ENCODE measurements at places on chromosomes 5 and 9.

DNA sequence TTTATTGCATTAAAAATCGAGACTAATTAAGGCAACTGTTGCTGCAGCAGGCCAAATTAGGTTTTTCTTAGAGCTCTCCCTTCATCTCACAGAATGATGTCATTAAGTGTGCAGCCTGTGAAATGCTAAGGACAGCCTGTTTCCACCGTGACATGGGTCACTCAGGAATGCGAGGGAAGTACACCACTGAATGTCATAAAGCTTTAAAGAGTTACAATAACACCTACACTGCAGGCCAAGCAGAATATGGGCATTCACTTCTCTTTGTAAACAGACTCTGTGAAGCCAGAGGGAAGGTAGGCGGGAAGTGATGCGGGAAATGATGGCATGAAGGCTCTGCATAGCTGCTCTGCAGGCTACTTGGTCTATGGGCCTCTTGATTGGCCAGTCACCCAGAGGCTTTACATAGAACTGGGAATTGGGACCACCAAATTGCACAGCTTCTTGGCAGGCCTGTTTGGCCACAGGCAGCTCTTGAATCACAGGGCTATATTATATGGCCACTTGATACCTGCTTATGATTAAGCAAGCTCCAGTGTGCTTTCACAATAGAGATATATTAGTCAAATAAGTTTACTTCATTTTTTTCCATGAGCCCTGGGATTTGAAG lies 28.4 kb upstream of the AOPEP start:
- DNase-seq, result no peak

GRCh38 chr5:168304349-168304748 lies 12.9 kb downstream of the WWC1 start:
- no peak for DNase-seq

GRCh38 chr5:125200866-125201373 lies 454.5 kb upstream of the ZNF608 start:
- DNase-seq, result no peak

GRCh38 chr9:1916095-1916494 lies 99.1 kb upstream of the SMARCA2 start:
- no peak for DNase-seq

GRCh38 chr5:81552852-81553566 lies 159.1 kb upstream of the ACOT12 start:
- no peak for DNase-seq

DNA sequence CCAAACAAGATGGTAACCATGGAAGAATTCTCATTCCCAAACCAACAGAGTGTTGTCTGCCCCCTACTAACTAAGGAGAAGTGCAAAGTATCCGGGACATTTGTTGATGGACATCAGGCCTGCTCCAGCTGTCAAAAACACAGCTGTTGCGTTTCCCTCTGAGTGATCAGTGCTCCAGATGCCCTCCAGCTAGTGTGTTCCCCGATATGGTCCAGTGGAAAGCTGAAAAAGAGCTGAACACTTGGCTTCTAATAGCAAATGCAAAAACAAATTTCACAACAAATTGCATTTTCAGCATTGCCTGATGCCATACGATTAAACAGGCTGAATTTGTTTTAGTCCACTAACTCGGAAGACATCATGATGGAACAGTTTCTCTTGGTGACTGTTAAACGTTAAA lies 1398.7 kb downstream of the PTPRD start:
- DNase-seq, result no peak

DNA sequence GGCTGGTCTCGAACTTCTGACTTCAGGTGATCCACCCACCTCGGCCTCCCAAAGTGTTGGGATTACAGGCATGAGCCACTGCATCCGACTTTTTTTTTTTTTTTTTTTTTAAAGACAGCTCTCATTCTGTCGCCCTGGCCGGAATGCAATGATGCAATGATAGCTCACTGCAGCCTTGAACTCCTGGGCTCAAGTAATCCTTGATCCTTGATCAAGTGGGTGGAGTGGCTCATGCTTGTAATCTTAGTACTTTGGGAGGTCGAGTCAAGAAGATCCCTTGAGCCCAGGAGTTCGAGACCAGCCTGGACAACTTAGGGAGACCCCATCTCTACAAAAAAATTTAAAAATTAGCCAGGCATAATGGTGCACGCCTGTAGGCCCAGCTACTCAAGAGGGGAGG lies 8.1 kb downstream of the SEC24A start:
- DNase-seq, result no peak

- DNase-seq, result no peak
These were observed 1068.6 kb downstream of the TAF11L14 start for GRCh38 chr5:18702821-18703220.

GRCh38 chr9:24518545-24518944 lies 27.2 kb downstream of the IZUMO3 start:
- DNase-seq, result no peak

DNA sequence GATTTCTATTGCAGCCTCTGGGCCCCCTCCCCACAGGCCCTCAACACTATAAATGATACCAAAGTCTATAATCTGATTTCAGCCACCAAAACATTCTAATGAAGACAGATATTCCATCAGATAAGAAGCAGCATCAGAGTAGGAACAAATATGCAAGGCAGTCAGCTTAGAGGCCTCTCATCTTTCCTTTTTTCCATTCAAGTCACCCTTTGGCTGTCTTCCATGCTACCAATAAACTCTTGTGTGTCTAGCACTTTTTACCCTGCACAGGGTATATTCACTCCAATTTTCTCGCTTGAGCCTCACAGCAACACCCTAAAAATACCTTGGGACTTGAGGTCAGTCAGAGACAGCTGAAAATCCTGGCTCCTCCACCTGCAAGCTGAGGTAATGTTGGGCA lies 193.7 kb downstream of the BRINP1 start:
- no peak for DNase-seq

DNA sequence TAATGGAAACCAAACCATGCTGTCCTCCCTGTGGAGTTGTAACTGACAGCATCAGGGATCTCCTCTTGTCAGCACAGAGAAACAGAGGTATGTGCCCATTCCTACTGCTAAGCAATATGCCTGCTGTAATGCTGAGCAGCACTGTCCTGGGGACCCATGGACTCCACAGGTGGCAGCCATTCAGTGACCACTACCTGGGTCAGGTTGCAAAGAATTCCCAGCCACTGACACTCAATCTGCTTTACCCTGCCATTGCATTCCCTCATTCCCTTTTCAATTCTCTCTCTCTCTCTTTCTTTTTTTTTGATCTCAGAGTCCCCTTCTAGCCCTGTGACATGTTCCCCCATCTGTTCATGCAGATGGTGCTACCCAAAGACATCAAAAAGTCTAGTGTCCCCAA lies 104.1 kb downstream of the GABRB2 start:
- no peak for DNase-seq

- no peak for DNase-seq
These were observed 7.1 kb downstream of the PHYHD1 start for GRCh38 chr9:128927731-128928411.

DNA sequence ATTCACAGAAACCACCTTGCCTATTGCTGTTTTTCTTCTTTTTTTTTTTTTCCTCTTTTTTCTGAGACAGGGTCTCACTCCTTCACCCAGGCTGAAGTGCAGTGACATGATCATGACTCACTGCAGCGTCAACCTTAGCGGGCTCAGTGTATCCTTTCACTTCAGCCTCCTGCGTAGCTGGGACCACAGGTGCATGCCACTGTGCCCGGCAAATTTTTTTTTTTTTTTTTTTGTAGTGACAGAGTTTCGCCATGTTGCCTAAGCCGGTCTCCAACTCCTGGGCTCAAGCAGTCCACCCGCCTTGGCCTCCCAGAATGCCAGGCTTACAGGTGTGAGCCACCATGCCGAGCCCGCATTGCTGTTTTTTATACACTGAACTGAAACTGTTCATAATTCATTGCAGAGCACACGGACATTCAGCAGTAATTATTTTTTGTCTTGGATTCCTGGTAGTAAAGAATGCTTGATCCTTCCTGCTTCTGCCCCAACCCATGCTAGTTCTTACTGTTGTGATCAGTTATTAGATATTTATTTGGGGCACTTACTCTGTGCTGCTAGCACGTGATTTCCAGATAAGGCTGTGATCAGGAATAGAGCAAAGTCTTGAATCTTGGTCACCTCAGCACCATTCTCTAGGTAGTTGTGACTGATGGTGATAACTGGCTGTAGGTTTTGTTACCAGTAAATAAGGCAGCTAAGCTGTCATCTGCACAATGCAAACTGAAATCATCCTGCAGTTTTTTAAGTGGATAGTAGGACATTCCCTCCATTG lies 14.0 kb downstream of the MAP3K1 start:
- DNase-seq, result no peak

GRCh38 chr5:142141463-142141862 lies 32.9 kb downstream of the NDFIP1 start:
- no peak for DNase-seq

DNA sequence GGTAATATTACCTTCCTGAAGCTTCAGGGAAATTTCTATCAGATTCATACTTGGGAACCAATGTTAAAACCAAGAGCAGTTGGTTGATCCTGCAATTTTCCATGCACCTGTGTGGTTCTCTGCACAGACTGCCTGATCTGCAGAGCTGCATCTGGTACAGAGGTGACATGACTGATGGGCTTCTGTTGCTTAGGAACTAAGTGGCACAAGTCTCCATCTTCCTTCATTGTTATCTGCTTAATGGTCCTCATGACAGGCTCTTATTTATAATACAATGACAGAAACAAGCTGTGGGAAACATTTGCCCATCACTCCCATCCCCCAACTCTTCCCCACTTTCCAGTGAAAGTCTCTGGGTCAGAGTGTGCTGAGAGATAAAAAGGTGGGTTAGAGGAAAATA lies 799.1 kb downstream of the TAF11L14 start:
- no peak for DNase-seq

DNA sequence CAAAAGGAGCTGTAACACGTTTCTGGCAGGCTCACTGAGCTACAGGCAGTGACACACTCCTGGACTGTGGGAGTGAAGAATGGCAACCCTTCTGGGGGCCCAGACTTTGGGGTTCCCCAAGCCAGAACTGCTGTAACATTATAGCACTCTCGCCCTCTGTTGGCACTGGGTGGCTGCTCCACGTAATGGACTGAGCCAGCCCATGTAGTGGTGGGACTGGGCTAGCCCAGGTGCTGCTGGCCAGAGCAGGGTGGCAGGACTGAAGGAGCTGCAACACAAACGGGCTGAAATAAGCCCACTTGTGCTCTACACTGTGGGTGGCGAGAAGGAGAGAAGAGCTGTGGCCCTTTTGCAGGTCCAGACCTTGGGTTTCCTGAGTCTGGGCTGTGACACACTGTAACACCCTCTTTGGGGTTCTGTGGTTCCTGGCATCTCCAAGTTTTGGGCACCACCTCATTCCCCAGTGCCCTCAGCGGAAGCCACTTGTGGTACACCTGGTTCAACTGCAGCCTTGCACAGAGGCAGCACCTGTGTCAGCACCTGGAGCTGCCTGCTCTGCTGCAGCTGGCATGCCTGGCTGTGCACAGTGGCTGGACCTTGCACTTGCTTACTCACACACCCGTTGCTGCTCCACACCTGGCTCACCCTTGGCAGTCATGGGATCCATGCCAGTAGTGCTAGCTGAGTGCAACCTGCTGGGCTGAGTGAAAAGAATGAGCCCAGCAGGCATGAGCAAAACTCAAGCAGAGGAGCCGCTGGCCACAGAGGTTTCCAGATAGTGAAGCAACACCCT lies 95.0 kb upstream of the PRR16 start:
- DNase-seq, result no peak

DNA sequence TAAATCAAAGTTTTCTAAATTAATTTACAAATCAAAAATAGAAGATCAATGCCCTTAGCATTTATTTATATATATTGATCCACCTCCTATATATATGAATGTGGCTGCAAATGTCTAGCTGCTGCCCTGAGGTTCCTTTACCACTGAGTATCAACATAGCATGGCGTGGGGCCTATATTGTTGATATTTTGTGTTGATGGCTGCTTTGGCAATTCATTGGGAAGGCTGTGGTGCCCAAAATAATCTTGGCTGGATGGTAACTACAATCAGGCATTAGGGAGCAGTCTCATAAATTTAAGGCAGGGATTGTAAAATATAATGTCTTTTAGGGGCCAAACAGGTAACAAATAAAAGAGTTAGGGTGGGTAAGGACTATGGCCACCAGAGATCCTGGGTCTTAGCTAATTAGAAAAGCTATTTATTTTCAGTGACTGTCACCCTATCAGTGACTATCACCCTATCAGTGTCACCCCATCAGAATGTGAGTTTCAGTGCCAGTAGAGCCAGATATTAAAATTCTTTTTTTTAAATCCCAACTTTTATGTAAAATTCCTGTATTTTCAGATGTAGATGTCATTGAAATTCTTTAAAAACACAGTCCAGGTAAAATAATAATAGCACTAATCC lies 190.7 kb upstream of the PCSK5 start:
- DNase-seq, result no peak

GRCh38 chr5:677131-678101 lies 15.7 kb downstream of the TPPP start:
- DNase-seq, result no peak

GRCh38 chr5:6543346-6543730 lies 89.5 kb downstream of the NSUN2 start:
- no peak for DNase-seq

DNA sequence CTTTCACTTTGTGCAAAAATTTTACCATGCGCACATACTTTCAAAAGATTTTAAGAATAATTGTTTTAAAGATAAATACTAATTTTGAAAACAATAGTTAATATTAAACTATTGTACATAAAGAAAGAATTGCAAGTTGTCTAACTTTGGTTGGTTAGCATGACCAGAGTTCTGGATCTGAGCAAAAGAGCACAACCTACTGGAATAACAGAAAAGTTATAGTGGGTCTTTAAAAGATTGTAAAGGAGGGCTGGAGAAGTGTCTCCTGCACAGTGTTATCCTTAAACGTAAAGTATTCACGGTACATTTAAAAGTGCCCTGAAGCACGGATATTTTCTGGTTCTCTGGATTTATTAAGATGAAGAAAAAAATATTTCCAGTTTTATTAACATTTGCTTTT lies 70.6 kb downstream of the GLIS3 start:
- no peak for DNase-seq

- DNase-seq, result no peak
These were observed 41.8 kb downstream of the CAST start for GRCh38 chr5:96703995-96704394.

- no peak for DNase-seq
These were observed 4.1 kb upstream of the CARD9 start for GRCh38 chr9:136377341-136378169.

DNA sequence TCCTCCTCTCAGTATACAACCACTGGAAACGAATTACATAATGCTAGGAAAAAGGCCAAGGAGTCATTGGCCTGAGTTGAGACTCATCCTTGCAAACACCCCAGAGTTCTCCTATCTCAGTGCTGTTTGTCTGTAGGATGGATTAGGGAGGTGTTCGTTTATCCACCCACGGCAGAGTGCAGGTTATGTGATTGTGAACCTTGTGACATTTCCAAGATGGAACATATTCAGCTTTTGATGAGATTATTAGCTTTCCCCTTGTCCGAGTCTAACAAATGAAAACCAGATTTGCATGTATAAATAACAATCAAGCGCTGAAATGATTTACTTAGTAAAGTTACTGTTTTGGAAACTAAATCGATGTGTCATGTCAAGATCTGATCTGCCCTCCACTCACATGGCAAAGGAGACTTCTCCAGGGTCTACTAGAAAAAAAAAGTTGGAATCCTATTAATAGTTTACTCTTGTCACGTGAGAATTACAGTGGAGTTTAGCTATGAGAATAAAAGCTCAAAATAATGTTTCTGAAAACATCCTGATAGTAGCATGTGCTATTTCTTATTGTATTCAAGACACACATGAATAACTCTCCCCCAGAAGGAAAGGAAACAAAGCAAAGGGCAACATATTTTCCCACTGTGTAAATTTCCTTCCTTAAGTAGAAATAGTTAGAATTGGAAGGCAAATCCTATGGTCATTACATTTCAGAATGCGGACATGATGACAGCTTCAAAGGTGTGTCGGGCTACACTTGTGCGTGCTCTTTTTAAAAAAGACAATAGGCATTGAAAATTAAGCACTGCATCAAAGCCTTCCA lies 600.4 kb downstream of the EBF1 start:
- no peak for DNase-seq

All from non-pigmented ciliary epithelial cell (primary cell).